CD4-positive, alpha-beta T cell (primary cell): ENCODE measurements at places on chromosomes 12 and 14. TPM values are rescaled to one million over a fixed set of nuclear protein-coding genes. Genes with fewer than 3 reads are reported as not detected.

DNA sequence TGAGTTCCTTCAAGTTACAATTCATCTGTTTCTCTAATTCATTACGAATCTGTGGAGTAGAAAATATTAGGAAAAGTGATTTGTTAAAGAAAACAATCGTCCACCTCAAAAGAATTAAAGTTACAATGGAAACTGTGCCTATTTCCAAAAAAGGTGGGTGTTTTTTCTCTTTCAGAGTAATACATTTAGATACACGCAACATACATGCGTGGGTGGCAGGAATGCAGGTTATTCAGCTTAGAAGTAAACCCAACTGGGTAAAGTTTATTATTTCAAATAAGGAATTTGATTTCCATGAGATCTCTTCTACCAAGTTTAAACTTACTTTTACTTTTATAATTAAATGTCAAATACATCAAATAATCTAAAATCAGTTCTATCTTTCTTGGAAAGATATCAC, 52.2 kb downstream of the SSH1 start:
- no peak for DNase-seq

GRCh38 chr14:91146661-91147060, 32.8 kb downstream of the DGLUCY start:
- DNase-seq, result no peak

GRCh38 chr12:152440-152839, 61.5 kb downstream of the SLC6A12 start:
- no peak for DNase-seq

GRCh38 chr12:78490861-78491260, 373.7 kb upstream of the SYT1 start:
- DNase-seq, result no peak

- no peak for DNase-seq
Measured at GRCh38 chr12:47038270-47038748, 41.1 kb upstream of the PCED1B start.

GRCh38 chr12:65881965-65882413, 57.7 kb downstream of the HMGA2 start:
- peak; percentile 4 for DNase-seq

DNA sequence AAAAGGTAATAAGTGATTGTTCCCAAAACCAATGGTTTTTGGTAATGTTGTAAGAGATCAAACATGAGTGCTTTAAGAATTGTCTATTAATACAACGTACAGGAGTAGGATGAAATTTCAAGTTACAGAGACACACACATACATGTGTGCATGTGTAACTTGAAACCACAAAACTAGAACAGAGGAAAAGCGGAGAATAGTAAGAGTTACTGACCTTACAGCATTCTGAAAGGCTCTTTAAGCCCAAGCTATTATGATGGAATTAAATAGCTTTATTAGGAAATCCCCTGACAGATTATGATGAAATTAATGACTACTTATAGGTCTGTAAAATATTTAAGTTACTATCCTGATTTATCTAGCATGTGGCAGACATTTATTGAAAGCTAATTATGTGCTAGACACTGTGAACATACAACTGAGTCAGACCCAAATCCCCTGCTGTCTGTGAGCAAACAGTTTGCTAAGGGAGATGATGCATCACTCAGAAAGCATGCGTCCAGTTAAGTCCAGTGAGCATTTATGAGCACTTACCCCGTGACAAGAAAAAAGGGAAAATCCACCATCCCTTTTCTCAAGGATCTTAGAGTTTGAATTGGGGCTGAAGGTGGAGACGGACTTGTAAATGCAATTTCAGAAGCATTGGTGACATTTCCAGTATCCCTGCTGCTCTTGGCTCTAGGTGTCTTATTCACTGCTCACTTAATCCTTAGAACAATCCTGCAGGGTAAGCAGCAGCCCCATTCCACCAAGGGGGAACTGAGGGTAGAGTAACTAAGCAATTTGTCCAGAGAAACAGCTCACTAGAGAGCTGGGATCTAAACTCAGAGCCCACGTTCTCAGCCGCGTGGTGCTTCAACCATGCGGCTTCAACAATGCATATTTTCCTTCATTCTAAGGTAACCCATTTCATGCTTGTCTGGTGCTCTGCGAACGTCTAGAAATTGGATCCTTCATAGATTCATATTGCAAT, 117.4 kb downstream of the EML1 start:
- no peak for DNase-seq

DNA sequence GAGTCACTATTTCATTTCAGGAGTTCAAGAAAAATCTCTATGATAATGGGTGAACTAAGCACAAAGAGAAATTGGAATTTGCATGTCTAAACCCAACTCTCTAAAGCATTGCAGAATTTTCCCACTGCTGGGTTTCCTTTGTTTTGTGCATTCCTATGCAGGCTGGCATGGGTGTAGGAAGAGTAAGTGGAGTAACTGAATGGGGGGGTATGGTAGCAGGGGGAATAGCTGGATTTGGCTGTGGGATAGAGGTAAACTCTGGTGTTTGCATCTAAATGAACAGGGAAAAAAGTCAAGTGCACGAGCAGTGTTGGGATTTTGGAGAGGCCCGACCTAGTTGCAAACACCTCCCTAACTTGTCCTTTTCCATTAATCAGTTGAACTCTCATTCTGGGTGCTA, 159.1 kb downstream of the ANO4 start:
- DNase-seq, result no peak

GRCh38 chr12:43285159-43285598, 266.8 kb downstream of the ADAMTS20 start:
- DNase-seq, result no peak

DNA sequence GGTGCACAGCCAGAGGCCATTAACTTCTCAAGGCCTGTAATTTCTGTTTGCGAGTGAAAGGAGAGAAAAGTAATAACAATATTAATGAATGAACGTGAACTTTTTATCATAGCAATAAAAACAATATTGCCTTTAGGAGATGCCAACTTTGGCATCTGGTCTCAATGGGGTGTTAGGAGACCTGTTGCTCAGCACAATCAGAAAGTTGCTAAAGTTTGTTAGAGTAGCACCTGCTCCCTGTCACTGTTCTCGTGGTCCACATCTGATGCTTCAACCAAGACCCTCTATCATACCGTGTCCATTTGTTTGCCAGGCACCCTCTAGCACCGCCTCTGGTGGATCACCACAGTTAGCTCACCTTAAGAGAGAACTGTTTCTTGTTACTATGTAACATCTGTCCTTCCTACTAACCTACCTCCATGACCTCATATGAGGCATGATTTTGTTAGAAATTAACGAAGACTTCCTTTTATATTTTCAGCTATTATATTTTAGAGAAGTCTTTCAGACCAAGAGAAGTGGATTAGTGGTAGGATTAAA, 12.5 kb upstream of the CLEC4E start:
- no peak for DNase-seq

DNA sequence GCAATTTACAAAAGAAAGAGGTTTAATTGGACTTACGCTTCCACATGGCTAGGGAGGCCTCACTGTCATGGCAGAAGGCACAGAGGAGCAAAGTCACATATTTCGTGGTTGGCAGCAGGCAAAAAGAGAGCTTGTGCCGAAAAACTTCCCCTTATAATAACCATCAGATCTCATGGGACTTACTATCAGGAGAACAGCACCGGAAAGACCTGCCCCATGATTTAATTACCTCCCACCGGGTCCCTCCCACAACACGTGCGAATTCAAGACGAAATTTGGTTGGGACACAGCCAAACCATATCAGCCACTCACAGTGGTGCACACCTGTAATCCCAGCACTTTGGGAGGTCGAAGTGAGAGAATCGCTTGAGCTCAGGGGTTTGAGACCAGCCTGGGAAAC, 68.5 kb downstream of the FBXL14 start:
- no peak for DNase-seq

GRCh38 chr14:101808020-101808641, 46.6 kb downstream of the PPP2R5C start:
- no peak for DNase-seq

GRCh38 chr12:69039911-69040310, 106.9 kb upstream of the CPM start:
- DNase-seq, result peak; percentile 51

DNA sequence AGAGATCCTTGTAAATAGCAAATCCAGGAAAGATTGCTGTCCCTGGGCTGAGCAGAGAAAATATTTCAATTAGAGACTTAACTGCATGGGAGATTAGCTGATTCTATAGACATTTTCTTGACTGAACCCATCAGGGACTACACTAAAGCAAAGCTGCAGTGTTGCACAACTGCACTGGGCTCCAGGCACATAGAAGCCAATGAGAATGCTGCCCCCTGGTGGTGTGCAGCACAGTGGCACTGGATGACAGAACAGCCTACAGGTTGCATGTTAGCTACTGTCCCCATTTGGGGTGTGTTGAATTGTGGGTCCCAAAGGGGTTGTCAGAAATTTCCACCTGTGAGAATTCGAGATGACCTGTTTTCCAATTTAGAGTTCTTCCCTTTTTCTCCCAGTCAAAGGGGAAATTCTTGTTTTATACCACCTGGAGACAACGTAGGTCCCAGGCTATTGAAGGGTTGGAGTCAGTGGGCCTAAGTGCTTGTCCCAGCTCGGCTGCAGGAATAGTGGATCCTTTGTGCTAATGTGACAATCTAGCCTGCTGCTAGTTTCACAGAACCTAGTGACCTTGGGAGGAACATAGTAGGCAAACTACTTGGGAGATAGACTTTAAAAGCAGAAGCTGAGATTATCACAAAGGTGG, 114.7 kb downstream of the SLC8A3 start:
- no peak for DNase-seq

- no peak for DNase-seq
Measured at GRCh38 chr12:6277982-6278438, 32.5 kb upstream of the PLEKHG6 start.

- DNase-seq, result no peak
Measured at GRCh38 chr12:119710965-119711551, 43.1 kb downstream of the PRKAB1 start.

GRCh38 chr14:104561124-104561557, 18.4 kb upstream of the C14orf180 start:
- no peak for DNase-seq

- DNase-seq, result no peak
Measured at GRCh38 chr12:13442457-13442856, 245.9 kb downstream of the EMP1 start.

DNA sequence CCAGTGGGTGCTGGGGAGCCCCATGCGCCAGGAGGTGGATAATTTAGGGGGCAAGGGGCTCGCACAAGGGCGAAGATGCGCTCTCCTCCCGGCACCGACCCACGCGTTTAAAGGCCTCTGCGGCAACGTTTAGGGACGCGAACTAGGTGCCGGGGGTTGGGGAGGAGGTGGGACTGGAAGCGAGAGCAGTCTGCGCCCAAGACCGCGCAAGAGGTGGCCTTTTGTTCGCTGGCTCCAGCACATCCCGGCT, 1.3 kb downstream of the SLC38A1 start:
- no peak for DNase-seq

DNA sequence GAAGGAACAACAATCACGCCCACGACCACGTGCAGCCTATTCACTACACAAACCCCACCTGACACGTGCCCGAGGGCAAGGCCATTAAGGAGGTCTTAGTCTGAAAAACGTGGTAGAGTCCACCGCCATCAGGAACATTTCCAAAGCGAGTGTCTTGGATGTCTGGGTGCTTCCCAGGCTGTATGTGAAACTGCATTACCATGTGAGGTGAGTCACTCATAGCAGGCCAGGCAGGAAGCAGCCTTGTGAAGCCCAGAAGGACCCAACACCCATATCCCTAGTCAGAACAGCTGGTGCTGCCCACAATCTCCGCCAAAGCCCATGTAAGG, 3.3 kb upstream of the KRT79 start:
- DNase-seq, result no peak

DNA sequence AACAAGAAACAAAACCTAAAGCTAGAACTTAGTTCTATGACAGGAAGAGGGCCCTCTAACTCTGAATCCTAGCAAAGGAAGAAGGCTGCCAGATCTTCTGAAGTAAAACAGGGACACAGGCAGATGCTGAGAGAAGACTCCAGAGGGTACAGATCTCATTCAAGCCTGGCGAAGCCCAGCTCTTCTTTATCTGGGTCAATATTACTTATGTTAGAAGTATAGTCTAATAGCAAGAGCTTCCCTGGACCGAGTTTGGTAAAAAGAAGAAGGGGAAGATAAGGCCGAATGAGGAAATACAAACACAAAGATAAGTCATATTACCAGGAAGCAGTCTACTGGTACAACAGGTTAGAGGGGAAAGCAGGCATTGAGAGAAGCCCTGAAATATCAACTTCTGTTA, 79.9 kb upstream of the CCDC91 start:
- no peak for DNase-seq

- DNase-seq, result no peak
Measured at GRCh38 chr12:75965661-75966060, 65.9 kb downstream of the PHLDA1 start.

- DNase-seq, result no peak
Measured at GRCh38 chr12:68063900-68064590, 74.8 kb downstream of the IFNG-AS1 start.

GRCh38 chr12:14850929-14851663, 7.8 kb upstream of the ART4 start:
- DNase-seq, result no peak

- no peak for DNase-seq
Measured at GRCh38 chr14:39576736-39577135, 144.5 kb upstream of the FBXO33 start.

DNA sequence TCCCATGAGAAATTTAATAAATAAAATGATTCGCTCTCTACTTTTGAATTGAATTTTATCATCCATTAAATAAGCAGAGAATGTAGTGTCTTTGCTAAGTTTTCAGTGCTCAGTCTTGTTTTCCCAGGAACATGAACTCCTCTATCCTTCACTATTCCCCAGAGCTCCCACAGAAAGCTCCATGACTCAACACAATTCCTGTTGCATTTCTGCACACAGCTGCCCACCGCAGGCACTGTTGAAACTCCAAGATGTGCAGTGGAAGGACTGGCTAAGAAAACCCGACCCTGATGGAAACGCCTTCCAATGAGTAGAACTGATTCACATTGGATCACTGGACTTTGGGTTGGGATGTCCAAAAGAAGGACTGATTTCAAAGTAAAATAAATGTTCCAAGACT, 202.4 kb upstream of the AMIGO2 start:
- no peak for DNase-seq

The HOXC13 gene
- not detected for total RNA-seq

The GPR135 gene
- total RNA-seq, result 0.81 TPM

The CCDC177 gene
- total RNA-seq, result not detected

The ATL1 gene
- total RNA-seq, result 1.2 TPM

The ZFHX2 gene
- 0.22 TPM for total RNA-seq

The C1QL4 gene
- total RNA-seq, result not detected

The KCNH3 gene
- 3.4 TPM for total RNA-seq

The ACOT6 gene
- total RNA-seq, result not detected

The SOAT2 gene
- total RNA-seq, result 0.22 TPM

The WBP11 gene
- 188 TPM for total RNA-seq

The CLMN gene
- total RNA-seq, result 0.27 TPM

The DACT1 gene
- total RNA-seq, result 1.3 TPM

The SSTR1 gene
- not detected for total RNA-seq

The SLC2A13 gene
- total RNA-seq, result 1.7 TPM

The BDKRB2 gene
- not detected for total RNA-seq
